ENCODE measurements at places on chromosomes 6 and 20.
A peak's percentile ranks its signal among the peaks of the same experiment; 100 is the strongest.

DNA sequence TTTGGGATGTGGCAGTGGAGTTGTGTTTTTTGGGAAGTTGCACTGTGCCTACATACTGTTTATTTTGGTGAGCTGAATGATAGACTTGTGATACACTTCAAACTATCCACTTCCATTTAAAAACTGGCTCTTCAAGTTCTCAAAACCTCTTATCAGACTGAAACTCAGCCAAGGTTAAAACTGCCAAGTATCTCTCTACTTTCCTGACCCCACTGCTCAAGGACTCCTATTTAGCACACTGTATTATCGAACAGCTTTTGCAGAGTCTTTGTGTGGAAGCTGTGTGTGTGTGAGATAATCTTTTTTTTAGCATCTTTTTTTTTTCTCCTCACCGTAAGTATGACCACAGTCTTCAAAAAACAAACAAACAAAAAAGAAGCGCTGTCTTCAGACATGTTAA lies 21.1 kb downstream of the STX11 start:
- DNase-seq: no peak

DNA sequence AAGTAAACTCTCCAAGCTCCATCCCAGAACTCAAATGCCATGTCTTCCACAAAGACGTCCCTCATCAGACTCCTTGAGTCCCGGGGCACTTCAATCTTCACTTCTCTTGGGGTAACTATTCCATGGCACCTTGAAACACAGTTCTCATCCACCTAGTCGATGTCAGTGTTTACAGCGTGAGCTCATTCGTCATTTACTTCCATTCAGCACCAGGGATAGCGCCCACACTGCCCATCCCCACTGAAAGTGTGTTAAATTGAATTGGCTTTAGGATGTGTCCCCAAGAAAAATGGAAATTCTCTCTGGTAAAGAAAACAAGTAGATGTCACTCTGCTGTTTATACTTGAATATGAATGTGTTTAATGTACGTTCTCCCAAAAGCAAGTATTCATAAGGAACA lies 31.3 kb downstream of the KCNK15 start:
- no peak for DNase-seq

DNA sequence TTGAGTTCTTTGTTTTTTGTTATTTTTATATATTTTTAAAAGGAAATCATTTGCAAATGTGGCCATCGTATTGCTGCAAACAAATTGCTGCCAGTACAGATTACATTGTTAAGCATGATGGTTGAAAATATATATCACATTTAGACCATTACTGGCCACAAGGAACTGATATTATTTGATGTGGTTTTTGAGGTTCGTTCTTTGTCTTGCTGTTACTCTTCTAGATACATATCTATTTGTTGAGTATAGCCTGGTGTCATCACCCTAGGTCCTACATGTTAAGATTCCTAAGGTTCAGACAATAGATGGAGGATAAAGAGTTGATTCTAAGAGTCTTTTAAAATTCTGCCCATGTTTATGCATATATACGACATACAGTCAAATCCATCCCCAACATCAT lies 306.0 kb downstream of the FARS2 start:
- DNase-seq: no peak

DNA sequence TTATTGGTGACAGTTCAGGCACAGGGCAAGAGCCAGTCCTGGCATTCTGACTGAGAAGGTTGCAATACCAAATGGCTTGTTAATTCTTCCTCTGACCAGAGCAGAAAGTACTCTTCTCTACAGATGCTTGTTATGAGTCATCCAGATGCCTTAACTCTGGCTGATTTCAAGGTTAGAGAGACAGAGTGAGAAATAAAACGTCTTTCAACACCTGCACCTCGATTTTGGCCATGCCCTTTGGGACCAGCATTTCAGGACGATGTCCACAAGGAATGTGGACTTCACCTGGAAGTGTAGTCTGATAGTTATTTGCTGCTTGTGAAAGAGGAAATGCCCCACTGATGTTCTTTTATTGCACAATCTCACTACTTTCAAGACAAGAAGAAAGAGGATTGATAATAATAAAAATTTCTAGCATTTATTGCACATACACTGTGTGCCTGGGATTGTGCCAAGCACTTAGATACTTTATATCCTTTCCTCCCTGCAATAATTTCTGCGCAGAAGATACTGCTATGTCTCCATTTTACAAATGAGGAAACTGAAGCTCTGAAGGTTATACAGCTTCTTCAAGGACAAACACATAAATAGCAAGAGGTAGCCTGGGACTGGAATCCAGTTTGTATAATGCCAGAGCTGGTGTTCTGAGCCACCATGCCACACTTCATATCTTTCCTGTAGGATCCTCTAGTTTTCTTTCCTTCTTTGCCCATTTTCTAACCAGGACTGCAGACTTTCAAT lies 33.5 kb upstream of the MCM3 start:
- DNase-seq: peak; percentile 26

- DNase-seq: no peak
These were observed 78.3 kb upstream of the CHD6 start for GRCh38 chr20:41696428-41696827.

GRCh38 chr6:156790711-156791319 lies 13.6 kb downstream of the ARID1B start:
- DNase-seq: no peak

GRCh38 chr6:100851819-100852218 lies 29.3 kb downstream of the ASCC3 start:
- DNase-seq: no peak

DNA sequence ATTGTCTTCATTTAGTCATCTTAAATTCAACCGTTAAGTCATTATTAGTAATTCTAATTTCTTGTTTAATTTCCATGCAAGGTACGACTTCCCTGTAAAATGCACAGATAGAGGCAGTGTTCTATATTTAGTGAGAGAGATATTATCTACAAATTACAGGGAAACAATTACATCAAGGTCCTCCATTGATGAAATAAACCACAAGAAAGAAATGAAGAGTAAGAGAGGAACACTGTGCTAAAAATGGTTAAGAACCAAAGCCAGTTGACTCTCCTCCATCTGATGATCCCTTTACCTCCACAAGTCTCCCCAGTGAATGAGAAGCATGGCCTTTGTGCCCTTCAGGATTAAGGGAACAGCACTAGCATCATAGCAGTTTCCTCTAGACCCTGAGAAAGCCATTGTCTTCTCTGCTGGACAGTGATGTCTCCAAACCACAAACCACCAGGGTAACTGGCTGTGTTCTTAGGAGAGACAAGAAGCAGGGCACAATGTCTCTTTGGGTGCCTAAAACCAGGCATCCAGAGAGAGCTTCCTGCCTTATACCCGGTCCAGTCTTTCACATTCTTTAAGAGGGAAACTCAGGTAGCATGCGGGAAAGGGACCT lies 38.1 kb downstream of the IRF4 start:
- no peak for DNase-seq

GRCh38 chr6:35035481-35036030 lies 105.6 kb downstream of the TCP11 start:
- DNase-seq: no peak

GRCh38 chr6:143339223-143339622 lies 111.3 kb downstream of the ADAT2 start:
- no peak for DNase-seq
